ENCODE measurements at places on chromosomes 2 and 18. TPM values are rescaled to one million over a fixed set of nuclear protein-coding genes. Genes with fewer than 3 reads are reported as not detected.

GRCh38 chr2:72394541-72395070, 246.9 kb upstream of the CYP26B1 start:
- peak; percentile 27 for DNase-seq

- DNase-seq, result no peak
These were observed 22.3 kb upstream of the ORC2 start for GRCh38 chr2:200985799-200986198.

DNA sequence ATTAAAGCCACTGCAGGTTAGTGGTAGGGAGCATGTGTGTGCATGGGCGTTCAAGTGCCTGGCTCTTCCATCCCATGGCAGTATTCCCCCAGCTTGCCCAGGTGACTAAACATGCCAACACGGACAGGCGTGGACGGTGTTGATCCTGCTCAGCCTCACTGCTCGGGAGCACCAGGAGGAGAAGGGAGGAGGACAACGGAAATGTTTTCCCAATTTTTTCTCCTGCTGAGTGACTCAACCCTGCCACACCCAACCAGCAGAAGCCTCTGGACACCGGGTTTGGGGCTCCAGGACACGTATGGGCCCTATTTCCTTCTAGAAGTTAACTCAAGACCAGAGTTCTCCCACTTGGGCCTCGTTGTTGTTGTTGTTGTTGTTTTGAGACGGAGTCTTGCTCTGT, 139.1 kb downstream of the CYP26B1 start:
- no peak for DNase-seq

GRCh38 chr2:191158193-191158592, 7.4 kb upstream of the STAT4 start:
- no peak for DNase-seq

- DNase-seq, result no peak
These were observed 28.6 kb downstream of the GREB1 start for GRCh38 chr2:11562476-11562875.

DNA sequence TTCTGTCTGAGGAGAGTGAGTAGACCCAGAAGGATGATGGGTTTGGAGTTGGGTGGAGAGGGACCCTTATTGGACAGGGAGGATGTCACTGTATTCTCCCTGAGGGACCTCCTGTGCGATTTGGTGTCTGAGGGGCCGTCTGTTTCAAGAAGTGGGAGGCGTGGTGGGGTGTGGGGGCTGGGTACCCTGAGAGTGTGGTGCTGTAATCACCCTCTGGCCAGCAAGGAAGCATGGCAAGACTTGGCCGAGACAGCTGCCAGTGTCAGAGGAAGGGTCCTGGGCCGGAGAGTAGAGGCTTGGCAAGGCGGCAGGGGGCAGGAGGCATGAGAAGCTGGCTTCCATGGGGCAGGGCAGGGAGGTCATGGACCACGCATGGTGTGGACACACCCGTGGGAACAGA, 43.1 kb downstream of the CTIF start:
- DNase-seq, result no peak

DNA sequence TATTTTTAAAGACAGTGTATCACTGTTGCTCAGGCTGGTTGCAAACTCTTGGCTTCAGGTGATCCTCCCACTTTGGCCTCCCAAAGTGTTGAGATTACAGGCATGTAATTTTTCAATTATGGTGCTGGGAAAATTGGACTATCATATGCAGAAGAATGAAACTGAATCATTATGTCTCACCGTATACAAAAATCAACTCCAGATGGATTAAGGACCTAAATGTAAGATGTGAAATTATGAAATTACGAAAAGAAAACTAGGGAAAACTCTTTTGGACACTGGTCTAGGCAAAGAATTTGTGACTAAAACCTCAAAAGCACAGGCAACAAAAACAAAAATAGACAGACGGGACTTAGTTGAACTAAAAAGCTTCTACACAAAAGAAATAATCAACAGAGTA, 31.2 kb downstream of the MAP3K2 start:
- DNase-seq, result no peak

DNA sequence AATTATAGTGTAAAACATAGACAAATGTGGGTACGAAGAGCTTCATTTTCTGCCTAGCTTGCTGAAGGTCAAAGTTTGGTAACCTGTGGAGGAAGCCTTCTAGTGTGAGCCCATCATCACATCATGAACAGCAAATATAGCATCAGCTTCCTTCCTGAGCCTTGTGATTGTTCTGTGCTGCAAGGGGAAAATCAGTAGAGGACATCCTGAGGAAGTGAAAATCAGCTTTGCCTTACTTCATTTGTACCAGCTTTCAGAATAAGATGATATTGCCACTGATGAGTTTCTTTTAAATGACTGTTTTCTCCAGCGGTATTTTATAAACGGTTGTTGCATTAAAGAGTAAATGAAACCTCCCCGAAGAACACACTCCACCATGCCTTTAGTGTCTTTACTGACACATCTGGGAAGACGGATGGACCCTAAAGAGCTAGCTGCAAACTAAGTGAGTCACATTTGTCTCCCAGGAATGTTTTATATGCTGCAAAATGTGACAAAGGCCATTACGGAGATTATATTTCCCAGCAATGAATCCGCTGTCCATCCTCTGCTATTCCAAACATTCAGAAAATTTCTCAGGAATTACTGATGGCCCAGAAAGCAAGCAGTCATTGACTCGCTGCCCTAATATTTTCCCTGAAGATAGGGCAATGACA, 1272.8 kb downstream of the SUCLG1 start:
- no peak for DNase-seq

DNA sequence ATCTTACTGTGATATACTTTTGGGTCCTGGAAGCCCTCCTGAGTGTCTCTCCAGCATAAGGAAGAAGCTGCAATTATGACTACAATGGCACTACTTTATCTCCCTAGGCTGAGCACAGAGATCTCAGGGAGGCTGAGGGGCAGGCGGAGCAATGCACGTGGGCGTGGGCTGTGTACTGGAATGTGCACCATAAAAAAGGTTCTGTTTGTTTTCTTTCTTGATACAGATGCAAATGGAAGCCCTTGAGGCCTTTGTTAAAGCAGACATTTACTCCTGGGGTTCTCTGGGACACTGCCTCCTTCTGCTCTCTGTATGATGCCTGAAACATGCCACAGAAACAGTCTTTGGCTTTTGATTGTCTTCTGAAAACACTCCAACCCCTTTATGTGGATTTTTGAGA, 79.1 kb upstream of the DLX2 start:
- peak; percentile 15 for DNase-seq

DNA sequence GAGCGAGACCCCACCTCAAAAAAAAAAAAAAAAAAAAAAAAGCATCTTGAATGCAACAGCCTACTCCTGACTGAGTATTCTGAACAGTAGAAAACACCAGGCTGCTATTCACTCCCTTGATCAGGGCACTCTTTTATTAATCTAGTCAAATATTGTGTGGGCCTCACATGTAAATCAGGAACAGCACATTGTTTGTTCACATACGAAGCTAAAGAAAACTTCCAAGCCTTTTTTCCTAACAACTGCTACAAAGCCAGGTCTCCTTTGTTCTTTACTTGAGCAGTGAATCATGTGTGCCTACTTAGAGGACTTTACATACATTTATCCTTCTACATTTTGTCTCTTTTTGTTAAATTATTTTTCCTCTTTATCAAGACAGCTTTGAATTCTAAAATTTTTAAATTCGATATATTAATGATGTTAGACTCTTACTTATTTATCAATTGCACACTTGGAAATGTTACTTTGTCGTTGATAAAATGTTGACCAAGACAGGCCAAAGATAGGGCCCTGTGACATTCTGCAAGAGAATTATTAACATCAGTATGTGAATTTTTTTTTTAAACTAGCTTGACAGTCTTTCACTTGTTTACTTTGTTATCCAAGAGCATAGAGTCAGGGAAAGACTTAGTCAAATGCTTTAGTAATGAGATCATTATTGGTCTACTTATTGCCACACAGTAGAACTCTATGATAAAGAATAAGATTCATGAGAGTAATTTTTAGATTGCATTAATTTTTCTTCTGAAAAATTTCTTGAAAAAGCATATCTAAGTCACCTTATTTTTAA, 13.2 kb downstream of the SPATS2L start:
- peak; percentile 40 for DNase-seq

DNA sequence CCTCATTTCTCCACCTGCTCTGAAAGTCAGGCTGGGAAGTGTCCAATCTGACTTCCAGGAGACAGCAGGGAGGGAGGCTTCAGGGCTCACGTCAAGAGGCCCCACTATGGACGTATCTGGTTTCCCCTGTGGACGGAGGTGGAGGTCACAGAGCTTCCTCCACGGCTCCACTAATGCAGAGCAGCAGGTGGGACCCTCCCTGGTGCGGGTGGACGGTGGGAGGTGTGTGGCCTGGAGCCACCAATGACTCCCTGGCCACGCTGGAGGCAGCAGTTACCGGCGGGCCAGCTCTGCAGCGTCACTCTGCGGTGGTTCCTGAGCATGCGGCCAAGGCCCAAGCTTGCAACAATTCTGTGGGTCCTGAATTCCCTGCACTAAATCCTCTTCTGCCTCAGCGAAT, 9.0 kb downstream of the CRACDL start:
- DNase-seq, result no peak

The EPAS1 gene
- 31.6 TPM for total RNA-seq

The CD302 gene
- 9.4 TPM for total RNA-seq

Data from H4 (cell line).